BE2C (cell line): ENCODE measurements at places on chromosomes 6 and 20.

DNA sequence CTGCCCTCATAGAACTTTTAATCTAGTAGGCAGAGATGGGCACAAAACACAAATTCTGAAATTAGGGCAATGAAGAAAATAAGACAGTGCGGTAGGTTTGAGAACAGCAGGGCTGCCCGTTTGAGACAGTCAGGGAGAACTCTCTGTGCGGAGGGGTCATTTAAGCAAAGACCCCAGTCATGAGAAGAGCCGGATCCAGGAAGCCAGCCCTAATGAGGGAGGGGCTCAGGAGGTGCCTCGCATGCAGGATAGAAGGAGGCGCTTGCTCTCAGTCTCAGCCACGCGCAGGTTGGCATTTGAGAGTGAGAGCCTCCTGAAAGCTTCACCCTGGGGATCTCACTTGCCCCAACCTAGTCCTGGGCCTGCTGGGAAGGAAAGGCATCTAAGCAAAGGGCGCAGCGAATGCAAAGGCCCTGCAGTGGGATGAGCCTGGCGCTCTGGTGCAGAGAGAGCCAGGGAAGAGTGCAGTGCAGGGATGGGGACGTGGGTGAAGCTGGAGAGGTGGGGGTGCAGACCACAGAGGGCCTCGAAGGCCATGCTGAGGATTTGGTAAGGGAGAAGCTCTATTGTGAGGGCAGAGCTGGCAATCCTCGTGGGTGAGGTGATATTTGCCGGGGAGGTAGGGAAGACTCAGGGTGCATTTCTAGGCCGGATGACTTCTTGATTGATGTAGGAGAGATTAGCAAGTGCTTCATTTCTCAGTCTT, 130.0 kb upstream of the PTPN1 start:
- no peak for DNase-seq

- DNase-seq = no peak
These were observed 157.8 kb upstream of the PREP start for GRCh38 chr6:105560611-105561066.

DNA sequence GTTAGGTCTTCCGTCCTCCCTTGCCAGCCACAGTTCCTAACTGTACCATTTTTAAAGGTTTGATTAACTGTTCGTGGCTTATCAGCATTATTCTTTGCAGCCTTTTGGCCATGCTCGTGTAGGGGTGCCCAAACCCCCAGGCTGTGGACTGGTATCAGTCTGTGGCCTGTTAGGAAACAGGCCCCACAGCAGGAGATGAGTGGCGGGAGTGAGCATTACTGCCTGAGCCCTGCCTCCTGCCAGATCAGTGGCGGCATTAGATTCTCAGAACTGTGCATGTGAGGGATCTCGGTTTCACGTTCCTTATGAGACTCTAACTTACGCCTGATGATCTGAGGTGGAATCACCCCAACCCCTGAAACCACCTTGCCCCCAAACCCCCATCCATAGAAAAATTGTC, 79.3 kb downstream of the TBC1D7 start:
- DNase-seq = no peak

- no peak for DNase-seq
These were observed 2.0 kb downstream of the EDEM2 start for GRCh38 chr20:35145141-35145564.

GRCh38 chr6:2385471-2385983, 140.1 kb upstream of the GMDS start:
- DNase-seq = no peak

- no peak for DNase-seq
These were observed 11.3 kb downstream of the TFAP2A start for GRCh38 chr6:10403385-10404106.

- DNase-seq = no peak
These were observed 310.2 kb downstream of the TSHZ2 start for GRCh38 chr20:53282217-53282955.

DNA sequence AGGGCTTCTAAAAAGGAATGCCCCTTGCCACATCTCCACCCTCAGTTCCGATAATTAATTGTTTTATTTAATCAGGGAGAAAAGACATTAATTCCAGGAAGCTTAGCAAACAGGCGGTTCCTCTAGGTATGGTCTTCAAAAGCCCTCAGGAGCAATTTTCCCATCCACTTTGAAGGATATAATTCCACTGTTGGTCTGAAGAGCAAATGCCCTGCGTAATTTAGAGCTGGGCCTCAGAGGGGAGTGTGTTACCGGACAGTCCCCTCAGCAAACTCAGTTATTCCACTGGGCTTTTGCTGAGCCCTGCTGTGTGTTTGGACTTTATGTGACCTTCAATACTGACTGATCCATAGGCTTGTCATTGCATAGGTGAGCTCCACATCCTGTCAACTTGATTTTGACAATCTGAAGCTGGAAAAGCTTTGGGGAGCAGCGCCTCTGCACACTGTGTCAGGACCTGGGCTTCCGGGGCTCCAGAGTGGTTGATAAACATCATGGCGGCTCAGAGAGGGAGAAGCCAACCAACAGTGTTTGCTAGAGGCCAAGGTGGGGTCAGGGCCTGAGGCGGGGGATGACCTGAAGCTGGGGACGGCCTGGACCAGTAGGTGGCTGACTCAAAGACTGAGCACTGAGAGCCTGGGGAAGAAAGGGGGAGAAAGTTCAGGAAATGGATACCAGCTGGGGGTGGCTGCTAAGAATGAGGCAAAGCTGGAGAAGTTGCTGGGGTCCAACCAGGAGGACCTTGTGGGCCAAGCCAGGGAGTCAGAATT, 43.5 kb downstream of the PPP1R14C start:
- no peak for DNase-seq

DNA sequence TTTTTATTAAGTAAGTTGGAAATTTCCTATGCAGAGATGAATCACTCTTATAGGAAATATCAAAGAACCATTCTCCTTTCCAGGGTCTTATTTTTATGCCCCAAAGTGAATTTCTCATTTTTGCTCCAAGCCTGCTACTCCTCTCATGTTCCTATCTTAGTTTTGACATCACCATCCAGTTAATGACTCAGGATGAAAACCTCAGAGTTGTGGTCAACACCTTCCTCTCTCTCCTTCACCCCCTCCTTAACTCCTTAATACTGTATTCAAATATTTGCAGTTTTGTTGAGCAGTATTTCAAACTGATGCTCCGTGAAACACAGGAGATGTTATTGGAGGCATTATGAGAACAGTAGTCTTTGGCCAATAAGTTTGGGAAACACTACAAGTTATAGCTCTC, 64.1 kb downstream of the NRN1 start:
- no peak for DNase-seq

GRCh38 chr6:50862176-50862575, 43.5 kb downstream of the TFAP2B start:
- no peak for DNase-seq

DNA sequence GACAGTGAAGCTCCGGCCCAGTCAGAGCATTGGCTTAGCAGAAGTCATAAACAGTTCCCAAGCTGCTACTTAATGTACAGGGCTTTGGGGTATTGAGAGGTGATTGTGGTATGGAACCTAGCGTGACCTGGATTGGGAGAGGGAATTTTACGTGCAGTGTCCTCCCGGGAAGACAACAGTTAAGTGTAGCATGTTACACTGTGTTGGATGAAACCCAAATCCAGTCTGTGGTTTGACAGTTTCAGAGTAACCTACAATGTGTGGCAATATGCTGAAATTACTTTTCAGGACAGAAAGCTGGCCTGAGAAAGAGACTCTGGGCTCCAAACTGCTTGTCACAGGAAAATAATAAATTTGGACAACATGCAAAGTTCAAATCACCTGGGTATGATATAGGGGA, 28.1 kb upstream of the RALGAPA2 start:
- no peak for DNase-seq

DNA sequence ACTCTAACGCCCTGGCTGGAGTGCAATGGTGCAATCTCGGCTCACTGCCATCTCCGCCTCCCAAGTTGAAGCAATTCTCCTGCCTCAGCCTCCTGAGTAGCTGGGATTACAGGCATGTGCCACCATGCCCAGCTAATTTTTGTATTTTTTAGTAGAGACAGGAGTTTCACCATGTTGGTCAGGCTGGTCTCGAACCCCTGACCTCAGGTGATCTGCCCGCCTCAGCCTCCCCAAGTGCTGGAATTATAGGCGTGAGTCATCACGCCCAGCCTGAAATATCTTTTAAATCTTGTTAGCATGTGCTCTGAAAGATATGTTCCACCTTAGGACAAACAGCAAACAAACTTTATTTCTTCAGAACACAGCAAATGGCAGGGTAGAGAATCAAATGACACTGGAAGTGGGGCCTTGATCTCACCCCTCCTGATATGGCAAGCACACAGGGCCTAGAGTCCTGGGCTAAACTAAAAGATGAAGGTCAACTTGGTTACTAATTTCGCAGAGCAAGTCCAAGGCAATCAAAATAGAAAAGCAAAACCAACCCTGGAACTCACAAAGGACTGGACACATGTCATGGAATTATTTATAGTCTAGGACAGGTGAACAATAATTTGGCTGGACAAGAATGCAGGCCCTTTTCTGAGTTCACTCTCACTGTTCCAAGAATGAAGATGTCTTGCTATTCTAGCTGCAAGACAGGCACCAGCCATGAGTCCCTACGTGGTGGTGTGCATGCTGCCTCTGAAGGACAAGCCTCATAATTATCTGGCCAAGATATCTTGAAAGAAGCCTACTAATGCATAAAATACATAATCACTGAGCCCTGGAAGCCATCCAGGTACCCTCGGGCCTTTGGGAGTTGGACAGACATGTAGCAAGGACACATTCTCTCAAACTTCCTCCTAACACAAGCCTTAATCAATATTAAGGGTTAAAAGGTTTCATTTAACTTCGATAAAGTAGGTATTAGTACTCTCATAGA, 35.6 kb downstream of the B4GALT5 start:
- DNase-seq = peak; percentile 72

GRCh38 chr6:133796235-133796634, 92.7 kb upstream of the TCF21 start:
- no peak for DNase-seq

DNA sequence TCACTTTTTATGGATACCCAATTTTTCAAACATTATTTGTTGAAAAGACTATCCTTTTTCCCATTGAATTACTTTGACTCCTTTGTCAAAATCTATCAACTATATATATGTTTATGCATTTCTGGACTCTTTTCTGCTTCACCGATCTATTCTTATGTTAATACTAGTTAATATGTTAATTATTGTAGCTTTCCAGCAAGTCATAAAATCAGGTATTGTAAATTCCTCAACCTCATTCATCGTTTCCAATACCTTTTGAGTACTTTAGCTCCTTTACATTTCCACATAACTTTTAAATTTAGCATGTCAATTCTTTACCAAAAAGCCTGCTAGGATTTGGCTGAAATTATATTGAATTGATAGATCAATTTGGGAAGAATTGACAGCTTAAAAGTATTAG, 407.3 kb downstream of the ARHGAP18 start:
- DNase-seq = no peak

DNA sequence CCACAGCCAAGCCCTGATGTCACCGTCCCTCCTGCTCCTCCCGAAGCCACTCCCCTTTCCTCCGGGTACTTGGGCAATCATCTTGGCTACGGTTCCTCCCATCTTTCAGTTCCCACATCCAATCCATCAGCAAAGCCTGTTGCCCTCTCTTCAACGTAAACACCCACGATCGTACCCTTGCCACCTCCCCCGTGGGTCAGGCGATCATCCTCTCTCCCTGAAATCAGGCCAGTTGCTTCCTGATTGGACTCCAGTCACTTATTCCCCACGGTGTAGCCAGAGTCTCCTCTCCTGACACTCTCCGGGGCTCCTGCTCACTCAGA, 44.5 kb downstream of the SULF2 start:
- DNase-seq = no peak

GRCh38 chr6:132763269-132763668, 5.6 kb upstream of the VNN2 start:
- DNase-seq = no peak

DNA sequence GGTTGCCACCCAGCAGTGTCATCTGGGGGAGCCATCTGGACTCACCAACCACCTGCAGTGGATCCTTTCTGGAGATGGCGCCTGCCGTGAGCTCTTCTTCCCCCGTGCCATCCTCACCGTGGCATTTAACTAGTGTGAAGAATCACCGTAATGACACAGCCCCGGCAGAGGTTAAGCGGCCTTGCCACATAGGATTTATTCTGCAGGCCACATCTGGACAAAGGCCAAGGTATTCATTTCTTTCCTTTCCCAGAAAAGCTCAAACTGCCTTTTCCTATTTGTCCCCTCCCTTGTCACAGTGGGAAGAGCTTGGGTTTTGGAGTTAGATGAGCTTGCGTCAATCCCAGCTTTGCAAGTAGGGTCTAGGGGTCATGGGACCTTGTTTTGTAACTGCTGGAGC, 88.4 kb downstream of the PXDC1 start:
- no peak for DNase-seq

GRCh38 chr6:147820520-147820919, 312.0 kb downstream of the SAMD5 start:
- DNase-seq = no peak

GRCh38 chr6:52176550-52176949, 9.6 kb upstream of the IL17A start:
- no peak for DNase-seq

DNA sequence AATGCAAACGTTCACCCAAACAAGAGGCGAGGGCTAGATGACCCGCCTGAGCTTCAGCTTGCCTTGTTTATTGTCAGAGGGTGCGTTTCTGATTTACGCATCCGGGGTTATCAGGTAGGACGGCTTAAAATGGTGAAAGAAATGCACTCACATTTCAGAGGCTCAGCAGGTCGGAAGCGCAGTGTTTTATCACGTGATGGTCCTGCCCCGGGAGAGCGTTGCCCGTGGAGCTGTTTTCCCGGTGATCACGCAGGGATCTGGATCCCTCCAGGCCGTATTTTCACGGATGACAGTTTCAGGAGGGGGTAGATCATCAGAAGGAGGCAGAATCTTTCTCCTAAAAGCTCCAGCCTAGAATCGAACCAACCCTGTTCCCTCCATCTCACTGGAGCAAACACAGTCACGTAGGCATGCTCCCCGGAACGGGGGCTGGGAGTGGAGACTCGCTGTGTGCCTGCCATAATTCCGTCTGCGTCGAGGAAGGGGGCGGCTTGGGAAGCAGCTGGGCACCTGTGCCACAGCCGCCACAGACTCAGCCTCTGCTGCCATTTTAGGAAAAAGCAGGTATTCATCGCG, 121.7 kb downstream of the SMOC2 start:
- DNase-seq = no peak

GRCh38 chr6:45000833-45001232, 327.3 kb upstream of the RUNX2 start:
- DNase-seq = no peak

DNA sequence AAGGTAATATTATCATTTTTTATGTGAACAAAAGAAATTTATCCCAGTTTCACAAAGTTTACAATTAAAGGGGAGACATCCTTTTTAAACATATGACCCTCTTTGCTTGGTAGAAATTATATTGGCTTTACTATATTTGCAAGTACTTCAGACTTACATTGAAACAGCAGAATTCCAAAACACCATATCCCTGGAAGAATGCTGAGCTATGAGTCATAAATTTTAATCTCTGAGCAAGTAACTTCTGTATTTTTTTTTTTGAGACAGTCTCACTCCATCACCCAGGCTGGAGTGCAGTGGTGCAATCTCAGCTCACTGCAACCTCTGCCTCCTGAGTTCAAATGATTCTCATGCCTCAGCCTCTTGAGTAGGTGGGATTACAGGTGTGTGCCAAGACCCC, 240.4 kb downstream of the TBC1D32 start:
- DNase-seq = no peak

GRCh38 chr6:168925671-168926070, 328.0 kb downstream of the THBS2 start:
- no peak for DNase-seq

- no peak for DNase-seq
These were observed 54.3 kb upstream of the NFATC2 start for GRCh38 chr20:51596668-51597388.

- DNase-seq = no peak
These were observed 18.4 kb downstream of the TP53RK start for GRCh38 chr20:46670585-46671584.

GRCh38 chr6:32718879-32719278, 22.3 kb upstream of the HLA-DQA2 start:
- no peak for DNase-seq
